Stimulated activated CD4-positive, alpha-beta T cell treated with anti-CD3 and anti-CD28 coated beads, Interleukin-2, amount 100 ng/mL, for 24 hours (primary cell): ENCODE measurements at places on chromosomes 16 and 17.
A peak's percentile ranks its signal among the peaks of the same experiment; 100 is the strongest.

GRCh38 chr16:17106243-17106791 is 364.4 kb downstream of the XYLT1 start:
- no peak for DNase-seq

- DNase-seq = no peak
These were observed 226.1 kb downstream of the ZNF423 start for GRCh38 chr16:49629851-49630250.

GRCh38 chr16:88455610-88456355 is 2.7 kb downstream of the ZFPM1 start:
- DNase-seq = peak; percentile 82

GRCh38 chr16:28499854-28500253 is 5.4 kb downstream of the APOBR start:
- no peak for DNase-seq

DNA sequence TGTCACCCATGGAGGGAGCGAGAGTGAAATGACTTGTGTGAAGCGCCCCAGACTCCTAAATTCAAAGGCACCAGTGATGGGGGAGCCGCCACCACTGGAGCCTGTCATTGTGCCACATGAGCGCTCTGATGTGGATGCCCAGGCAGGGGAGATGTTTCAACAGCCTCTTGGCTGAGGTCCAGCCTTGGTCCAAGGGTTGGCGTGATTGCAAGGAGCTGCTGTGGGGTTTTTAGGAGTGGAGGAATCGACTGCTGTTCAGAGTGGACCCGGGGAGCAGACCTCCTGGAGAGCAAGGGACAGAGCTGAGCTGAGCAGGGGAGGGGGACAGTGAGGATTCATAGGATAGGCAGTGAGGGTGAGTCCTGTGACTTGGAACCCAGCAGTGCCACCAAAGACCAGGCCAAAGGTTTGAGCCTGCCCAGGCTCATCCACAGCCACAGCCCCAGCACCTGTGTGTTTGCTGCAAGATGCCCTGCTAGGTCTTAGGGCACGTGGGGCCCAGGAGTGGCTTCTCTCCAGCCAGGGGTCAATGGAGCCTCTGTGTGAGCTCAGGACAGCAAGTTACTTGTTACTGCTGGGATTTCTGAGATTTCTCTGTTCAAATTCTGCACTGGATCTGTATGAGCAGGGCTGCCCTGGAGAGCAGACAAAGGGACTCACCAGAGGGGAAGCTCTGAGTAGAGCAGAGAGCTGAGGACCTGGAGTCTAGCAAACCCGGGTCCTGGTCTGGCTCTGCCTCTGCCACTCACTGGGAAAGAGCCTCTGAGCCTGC is 20.3 kb downstream of the RHBDL3 start:
- no peak for DNase-seq

DNA sequence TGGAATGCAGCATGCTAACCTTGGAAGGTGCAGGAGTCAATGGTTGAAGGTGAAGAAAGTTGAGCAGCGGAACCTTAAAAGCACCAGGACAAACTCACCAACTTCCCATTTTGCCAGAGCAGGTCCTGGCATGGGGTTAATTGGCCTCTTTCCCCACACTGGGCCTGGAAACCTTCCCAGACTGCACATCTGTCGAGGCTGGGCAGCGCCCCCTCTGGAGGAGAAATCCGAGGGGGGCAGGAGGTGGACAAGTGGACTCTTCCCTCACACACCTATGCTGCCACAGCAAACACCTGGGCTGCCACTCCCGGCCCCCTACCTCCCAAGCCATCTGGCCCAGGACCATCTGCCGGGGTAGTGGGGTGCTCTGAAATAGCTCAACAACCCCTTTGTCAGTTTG is 232.4 kb downstream of the CBLN1 start:
- no peak for DNase-seq

DNA sequence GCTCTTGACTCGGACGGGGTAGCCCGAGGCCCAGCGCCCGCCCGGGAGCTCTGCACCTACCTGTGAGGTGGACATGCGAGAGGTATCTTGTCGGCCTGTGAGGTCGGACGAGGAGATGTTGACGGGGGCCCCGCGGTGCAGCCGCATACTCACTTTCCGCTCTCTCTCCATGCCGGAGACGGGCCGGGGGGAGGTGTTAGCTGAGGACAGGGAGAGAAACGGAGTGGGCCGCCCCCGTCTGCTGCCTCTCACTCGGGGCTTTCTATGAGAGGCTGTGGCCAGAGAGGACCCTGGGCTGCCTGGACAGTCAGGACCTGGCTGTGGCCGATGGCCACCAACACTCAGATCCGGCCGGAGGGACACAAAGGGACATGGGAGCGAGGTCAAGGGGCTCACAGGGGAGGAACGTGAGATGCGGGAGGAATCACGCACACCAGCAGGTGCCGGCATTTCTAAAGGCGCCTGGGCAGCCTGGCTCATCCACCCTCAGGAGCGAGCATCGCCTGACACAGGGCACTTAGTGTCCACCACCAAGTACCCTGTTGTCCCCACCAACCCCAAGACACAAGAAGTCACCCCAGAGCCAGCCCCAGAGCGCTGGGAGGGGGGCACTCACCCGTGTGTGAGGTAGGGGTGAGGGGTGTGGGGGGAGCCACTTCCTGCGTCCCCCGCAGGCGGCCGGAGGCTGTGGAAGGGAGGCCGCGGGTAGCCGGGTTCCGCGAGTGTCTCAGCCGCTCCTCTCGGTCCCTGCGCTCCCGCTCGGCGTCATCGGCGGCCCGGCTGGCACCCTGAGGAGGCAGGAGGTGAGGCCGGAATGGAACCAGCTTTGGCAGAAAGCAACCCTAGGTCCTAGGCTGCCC is 20.2 kb downstream of the SLC16A3 start:
- DNase-seq = no peak

DNA sequence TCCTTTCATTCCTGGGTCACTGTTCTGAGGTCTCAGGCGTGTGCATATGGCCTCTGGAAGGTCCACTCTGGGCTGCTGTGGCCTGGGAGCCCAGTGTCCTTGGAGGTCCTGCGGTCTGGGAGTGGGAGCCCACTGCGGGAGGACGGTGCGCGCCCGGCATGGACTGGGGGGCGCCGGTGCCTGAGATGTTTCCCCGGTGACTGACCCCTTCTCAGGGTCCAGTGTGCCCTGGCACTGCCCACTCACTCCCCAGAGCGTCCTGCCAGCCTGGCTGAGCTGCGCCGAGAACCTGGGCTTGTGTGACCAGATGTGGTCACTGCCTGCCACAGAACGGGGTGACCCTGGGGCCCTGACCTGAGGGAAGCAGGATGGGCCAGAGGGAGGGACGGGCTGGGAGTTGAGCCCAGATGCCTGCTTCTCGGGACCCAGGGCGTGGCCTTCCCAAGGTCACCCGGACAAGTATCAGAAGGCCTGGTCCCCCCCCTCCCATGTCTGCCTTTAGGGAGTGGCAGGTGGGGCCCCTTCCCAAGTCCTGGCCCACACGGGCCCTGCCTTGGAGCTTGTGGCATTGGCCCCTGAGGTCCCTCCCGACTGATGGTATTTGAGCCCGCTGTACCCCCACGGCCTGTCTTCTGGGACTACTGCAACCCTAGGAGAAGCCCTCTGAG is 1.1 kb upstream of the RHBDL1 start:
- no peak for DNase-seq
